ENCODE measurements at places on chromosomes 5 and 9.

GRCh38 chr5:138258704-138259292 is 15.6 kb downstream of the GFRA3 start:
- no peak for DNase-seq

- DNase-seq = no peak
Measured at GRCh38 chr9:32339424-32339823, 45.0 kb upstream of the ACO1 start.

- DNase-seq = no peak
Measured at GRCh38 chr9:100268271-100268670, 84.5 kb downstream of the TEX10 start.

DNA sequence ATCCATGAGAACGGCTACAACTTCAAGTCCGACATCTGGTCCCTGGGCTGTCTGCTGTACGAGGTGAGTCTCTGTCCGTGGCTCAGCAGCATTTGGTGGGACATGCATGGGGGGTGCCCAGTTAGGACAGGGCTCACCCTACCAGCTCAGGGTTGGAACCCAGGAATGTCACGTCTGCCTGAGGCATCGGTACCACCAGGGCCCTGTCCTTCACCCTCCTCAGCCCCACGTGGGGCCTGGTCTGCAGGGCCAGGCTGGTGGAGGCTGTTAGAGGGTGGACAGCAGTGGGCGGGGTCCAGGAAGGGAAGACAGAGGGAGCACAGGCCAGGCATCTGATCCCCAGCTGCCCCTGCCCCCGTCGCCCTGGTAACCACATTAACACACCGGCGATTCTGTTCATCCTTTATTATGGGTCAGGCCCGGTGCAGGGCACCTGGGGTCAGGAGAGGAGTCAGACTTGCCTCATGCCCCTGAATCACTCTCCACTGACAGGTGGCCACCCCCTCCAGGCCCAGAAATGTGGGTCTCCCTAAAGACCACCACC is 75.6 kb downstream of the PSMB7 start:
- DNase-seq = no peak

- no peak for DNase-seq
Measured at GRCh38 chr5:15463231-15463980, 36.6 kb upstream of the FBXL7 start.

DNA sequence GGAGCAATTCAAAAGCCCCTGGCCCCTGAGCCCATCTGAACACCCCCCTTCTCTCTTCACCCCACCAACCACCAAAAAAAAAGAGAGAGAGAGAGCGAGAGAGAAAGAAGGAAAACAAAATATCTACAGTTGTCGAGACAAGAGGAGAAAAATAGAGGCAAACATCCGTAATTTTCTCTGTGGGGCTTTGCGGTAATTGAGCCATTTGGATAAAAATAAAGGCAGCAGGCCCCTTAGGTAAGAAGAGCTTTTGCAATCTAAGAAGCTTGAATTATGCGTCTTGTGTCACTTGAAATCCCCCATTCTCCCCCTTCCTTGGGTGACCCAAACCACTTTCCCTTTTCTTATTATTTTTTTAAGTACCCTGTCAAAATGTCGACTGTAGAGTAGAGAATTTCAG is 35.5 kb upstream of the FUBP3 start:
- no peak for DNase-seq
